ENCODE measurements at places on chromosomes 12 and 14.

DNA sequence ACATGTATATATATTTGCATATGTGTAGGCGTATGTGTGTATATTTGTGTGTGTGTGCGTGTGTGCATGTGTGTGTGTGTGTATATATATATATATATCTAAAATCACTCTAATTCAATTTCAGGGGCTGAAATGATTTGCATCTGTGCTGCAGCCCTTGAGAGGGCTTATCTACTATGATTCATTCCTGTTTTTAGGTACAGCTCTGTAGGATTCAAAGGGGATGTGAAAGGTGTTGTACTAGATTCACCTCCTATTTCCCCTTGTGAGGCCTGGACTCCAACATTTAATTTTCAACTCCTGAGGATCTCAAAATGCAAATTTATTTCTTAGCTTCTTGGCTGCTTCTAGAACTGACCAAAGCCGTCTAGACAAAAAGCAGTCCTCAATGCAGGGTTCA lies 11.1 kb downstream of the ERP27 start:
- DNase-seq: no peak

GRCh38 chr12:81502912-81503695 lies 256.0 kb downstream of the PPFIA2 start:
- no peak for DNase-seq

DNA sequence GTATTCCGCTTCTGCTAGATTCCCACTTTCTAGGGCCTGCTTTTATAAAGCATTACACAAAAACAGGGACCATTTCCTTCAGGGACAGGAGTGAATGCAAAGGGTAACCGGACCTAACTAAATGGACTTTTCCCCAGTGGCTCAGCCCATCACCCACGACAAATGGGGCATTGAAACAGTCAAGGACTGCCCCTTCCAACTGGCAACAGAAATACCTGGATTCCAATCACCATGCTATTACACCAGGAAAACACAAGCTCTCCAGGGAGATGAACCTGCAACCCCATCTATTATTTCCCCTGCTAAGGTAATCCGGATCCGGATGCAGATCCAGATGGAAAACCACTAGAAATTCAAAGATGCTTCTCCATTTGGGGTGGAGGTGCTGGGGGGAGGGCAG lies 1.0 kb downstream of the MPHOSPH9 start:
- DNase-seq: no peak

DNA sequence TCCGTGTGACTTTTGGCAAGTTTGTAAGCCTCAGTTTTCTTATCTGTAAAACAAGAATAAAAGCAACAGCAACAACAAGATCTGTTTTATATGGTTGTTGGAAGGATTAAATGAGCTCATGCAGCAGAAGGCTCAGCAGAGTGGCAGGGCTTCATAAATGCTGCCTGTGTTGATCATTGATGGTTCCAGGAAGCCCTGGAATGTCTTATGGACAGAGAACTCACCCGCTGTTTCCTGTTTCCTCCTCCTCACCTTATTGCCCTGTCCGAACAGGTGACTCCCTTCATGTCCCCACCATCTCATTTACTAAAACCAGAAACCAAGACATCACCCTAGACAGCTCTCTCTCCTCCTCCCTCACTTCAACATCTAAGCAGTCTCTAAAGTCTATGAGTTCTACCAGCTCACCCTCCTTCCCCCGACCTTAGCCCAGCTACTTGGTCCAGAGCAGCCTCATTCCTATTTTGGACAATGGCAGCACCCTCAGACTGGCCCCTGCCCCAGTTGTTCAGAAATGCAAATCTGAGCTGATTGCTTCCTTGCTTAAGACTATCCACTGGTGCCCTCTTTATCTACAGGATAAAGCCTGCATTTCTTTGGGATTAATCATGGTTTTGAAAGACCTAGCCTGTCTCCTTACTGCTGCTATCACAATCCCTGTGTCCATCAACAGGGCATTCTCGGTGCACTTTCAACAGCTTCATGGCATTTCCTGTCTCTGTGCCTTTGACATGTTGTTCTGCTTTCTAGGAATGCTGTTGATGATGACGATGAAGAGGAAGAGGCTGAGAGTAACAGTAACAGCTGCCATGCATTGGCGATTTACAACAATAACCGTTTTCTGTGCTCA lies 21.4 kb upstream of the GSG1 start:
- DNase-seq: no peak

DNA sequence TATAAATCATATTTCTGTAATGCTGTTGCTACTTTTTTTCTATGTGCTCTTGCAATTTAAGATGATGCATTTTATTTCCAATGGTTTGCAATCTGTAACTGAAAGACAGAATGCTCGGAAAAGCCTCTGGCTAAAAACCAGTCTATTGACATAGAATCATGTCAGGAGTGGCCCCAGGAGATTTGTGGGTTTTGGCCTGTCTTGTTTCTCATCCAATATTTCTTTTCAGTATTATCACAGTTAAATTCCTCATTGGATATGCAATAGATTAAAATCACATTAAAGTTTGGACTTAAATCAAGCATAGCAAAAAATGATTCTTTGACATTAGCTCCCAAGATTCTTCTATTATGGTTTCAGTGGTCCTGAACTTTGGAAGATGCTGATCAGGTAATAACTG lies 19.1 kb upstream of the SLC38A2 start:
- no peak for DNase-seq

DNA sequence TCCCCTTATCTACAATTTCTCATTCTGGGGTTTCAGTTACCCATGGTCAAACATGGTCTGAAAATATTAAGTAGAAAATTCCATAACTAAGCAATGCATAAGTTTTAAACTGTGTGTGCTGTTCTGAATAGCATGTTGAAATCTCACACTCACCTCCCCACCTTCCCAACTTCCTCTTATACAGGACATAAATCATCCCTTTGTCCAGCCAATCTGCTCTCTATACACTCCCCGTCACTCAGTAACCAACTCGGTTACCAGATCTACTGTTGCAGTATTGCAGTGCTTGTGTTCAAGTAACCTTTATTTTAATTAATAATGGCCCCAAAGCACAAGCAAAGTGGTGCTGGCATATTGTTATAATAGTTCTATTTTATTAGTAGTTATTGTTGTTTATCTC lies 420.5 kb downstream of the GXYLT1 start:
- DNase-seq: no peak

- DNase-seq: no peak
Measured at GRCh38 chr12:28974166-28974565, 174.9 kb upstream of the FAR2 start.

DNA sequence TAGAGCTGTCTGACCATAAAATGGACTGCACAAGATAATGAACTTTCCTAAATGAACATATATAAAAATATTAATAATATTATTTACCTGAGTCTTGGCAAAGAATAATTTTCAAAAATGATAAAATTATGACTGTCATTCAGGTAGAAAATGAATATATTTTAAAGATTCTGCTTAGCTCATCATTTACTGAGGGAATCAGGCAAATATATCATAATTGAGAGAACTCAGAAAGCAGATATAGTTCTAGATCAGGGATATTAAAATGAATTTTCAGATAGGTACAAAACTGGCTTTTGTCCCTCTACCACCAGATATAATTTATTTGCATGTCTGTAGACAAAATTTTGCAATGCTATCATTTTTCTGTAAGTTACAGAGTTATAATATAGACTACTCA lies 86.1 kb upstream of the CPM start:
- no peak for DNase-seq

GRCh38 chr12:3097186-3097804 lies 20.1 kb downstream of the TSPAN9 start:
- DNase-seq: peak; percentile 8

DNA sequence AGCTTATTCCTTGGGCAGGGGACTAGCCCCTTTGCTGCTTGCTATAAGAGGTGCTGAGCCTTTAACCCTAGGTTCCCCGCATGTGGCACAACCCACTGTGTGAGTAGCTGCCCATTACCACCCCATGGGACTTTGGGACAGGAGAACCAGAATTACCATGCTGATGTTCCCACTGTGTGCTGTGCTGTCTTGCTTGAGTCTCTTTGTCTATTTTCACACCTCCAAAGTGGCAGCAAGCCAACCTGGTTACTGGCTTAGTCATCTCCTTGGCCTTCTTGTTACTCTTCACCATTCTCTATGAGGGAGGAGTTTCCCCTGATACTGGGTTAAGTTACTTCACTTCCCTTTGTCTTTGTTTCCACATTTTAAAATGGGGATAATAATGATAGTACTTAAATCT lies 73.4 kb upstream of the ETV6 start:
- no peak for DNase-seq

DNA sequence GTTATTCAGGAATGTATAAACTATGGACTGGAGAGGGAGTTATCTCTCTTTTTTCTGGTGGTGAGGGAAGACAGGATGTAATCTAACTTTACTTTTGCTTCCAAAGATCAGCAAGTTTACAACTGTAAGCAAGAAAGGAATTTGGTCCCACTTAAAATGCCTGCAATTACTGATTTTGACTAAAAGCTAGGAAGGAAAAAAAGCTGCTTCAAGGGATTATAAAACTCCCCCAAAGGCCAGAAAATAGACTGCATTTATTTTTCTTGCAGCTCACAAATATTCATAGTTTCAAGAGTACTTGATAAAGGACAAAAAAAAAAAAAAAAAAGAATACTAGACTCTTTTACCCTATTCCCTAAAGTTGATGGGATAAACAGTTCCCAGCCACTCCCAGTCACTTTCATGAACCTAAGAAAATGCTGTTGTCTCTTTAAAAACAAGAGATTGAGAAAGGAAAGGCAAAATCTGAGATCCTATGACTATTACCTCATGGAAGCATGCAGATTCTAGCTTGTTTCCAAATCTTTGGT lies 128.7 kb upstream of the BMP4 start:
- DNase-seq: no peak

DNA sequence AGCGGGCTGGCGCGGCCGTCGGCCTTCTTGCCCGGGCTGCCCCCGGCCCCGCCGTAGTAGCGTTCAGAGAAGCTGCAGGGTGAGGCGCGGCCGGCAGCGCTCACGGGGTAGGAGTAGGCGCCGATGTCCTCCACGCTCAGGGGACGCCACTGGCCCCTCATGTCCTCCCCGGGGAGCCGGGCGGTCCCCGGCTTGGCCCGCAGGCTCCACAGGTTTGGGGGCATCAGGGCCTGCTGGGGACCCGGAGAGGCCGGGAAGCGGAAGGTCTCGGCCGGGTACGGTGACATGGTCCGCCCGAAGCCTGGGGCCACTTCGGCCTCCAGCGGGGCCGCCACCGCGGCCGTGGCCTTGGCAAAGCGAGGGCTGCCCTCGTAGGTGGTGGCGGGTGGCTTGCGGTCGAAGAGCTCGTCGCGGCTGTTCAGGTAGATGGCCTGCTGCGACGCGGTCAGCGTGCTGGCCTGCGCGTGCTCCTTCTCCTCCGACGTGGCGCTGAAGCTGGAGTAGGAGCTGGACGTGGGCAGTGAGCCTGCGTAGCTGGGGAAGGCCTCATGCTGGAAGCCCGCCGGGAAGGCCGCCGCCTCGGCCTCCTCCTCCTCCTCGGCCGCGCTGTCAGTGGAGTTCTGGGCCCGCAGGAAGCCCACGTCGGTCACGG lies 48.7 kb downstream of the BEGAIN start:
- no peak for DNase-seq

GRCh38 chr12:26001530-26001929 lies 43.0 kb downstream of the RASSF8 start:
- DNase-seq: no peak

- no peak for DNase-seq
Measured at GRCh38 chr14:105389976-105390848, 8.1 kb upstream of the TEX22 start.

GRCh38 chr14:97299661-97300060 lies 502.5 kb downstream of the VRK1 start:
- DNase-seq: no peak

- DNase-seq: no peak
Measured at GRCh38 chr14:75155169-75155568, 21.2 kb downstream of the TMED10 start.

- no peak for DNase-seq
Measured at GRCh38 chr12:52061470-52062166, 8.2 kb upstream of the ATG101 start.

DNA sequence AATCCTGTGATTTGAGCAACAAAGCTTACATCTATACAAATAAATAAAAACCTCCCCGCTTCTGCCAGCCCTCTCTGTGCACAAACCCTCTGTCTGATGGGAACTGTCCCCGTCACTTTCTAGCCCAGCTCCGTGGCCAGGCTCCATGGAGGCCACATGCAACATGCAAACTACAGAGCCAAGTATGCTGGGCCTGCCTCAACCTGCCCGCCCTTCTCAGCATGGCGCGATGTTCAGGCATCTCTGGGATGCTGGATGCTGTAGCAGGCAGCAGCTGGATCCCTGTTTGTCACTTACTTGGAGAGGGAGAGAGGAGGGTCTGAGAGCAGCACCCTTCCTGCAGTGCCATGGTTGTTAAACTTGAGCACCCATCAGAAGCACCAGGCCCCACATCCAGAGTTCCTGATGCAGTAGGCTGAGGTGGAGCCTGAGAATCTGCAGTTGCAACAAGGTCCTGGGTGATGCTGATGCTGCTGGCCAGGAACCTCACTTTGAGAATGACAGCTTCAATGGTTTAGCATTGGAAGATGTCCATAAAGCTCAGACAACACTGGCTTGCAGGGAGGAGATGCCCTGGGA lies 32.4 kb downstream of the CLMN start:
- DNase-seq: no peak

- DNase-seq: no peak
Measured at GRCh38 chr12:122349078-122349477, 73.4 kb downstream of the CLIP1 start.

DNA sequence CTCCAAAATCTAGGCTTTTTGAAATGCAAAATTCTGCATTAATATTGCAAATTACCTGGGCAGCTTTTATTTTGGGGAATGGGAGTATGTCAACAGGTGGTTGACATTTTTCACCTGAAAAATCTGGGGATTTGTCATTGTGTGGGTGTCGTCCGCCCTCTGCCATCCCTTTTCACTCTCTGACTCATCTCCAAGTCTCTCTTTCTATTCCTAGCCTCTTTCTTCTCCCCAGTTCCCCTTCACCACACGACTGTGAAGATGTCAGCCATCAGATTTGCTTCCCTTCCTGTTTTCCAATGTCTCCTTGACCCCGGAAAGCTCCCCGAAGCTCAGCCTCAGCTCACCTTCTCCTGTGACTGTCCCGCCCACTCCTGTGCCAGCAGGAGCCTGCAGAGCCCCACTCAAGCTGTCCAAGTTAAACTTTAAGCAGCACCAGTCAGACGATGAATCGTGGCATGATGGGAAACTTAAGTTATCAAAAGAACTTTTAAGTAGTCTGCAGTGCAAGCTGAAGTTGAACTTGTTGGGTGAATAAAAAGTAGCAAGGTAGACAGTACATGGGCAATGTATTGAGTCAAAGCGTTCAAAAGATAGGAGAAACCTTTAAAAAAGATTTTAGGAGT lies 590.2 kb downstream of the VRK1 start:
- DNase-seq: no peak

GRCh38 chr12:52907092-52907810 lies 2.4 kb upstream of the KRT8 start:
- no peak for DNase-seq

- no peak for DNase-seq
Measured at GRCh38 chr12:6140651-6141447, 16.4 kb upstream of the VWF start.

GRCh38 chr12:68236421-68237059 lies 10.9 kb upstream of the IL26 start:
- no peak for DNase-seq

GRCh38 chr12:40693207-40693821 lies 1.1 kb downstream of the CNTN1 start:
- DNase-seq: peak; percentile 62

Data from DMS 273 treated with DMSO at 0.1 percent for 48 hours (cell line).